Amygdala (tissue), 56 donors: ENCODE measurements at places on chromosomes 3 and 15.

DNA sequence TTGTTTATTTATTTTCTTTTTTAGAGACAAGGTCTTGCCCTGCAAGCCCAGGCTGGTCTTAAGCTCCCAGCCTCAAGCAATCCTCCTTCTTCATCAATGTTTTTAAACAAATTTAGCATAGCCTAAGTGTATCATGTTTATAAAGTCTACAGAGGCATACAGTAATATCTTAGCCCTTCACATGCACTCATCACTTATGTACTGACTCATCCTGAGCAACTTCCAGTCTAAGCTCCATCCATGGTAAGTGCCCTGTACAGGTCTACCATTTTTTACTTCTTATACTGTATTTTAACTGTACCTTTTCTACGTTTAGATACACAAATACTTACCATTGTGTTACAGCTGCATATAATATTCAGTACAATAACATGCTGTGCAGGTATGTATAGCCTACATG is 860.0 kb downstream of the FHIT start:
- DNase-seq, result no peak

GRCh38 chr15:53739651-53740050 is 19.8 kb downstream of the WDR72 start:
- DNase-seq, result no peak

DNA sequence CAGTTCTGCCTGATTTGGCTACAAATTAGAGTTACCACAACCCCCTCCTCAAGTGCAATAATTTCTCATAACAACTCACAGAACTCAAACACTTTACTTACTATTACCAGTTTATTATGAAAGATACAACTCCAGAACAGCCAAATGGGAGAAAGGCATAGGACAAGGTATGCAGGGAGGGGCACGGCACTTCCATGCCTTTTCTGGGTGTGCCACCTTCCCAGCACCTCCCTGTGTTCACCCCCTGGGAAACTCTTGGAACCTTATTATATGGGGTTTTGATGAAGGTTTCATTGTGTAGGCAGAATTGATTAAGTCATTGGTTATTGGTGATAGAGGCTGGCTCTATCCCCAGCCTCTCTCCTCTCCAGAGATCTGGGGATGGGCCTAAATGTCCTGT is 66.6 kb upstream of the RAP2B start:
- DNase-seq, result no peak

DNA sequence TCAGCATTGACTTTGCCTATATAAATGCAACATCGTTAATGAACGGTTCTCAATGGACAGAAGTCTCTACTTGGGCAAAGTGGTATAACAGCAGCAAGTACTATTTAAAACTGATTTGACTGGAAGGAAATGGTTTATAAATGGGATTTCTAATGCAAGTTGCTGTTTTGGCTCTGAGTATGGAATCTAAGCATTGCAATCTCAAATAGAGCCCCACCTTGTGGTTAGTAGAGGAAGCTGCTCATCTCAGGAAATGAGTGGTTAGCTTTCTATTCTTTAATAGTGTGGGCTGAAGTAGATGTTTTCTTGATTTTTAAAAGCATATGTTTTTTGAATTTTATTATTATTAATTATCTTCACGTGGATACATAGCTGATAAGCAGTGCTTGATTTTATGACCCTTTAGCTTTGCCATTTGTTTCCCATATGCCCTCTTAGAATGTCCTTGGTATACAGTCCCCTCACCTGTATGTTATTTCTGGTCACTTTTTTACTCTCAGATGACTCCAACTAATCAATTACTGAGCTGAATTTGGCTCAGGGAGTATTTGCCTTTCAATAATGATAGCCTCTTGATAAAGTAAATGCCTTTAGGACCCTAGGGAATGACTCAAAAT is 67.1 kb downstream of the OXSM start:
- no peak for DNase-seq

DNA sequence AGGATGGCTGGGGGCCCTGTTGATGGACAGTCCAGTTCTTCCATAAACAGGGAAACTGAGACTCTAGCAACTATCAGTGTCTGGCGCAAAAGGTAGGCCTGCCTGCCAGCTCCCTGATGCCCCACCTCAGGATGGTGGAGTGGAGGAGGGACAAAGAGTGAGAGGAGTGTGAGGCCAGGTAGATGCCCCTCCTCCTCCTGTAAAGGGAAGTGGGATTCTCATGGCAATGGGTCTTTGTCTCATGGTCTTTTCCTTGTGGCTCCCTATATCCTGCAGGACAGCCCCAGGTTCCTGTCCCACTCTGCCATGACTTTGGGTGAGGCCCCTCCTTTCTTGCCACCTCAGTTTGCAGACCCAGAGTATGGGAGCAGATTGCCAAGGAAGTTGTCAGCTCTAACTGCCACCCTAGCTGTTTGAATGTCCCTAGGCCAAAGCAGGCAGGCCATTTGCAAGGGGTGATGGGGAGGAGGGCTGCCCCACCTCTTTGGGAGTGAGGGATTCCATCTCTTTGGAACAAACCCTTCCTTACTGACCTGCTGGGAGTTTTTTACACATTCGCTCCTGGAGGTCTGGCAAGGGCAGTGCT is 2.8 kb upstream of the DNAH1 start:
- DNase-seq, result no peak

GRCh38 chr15:43531018-43531670 is 13.7 kb downstream of the MAP1A start:
- DNase-seq, result no peak

GRCh38 chr3:147413686-147414389 is 4.7 kb downstream of the ZIC1 start:
- DNase-seq, result no peak

- DNase-seq, result no peak
Measured at GRCh38 chr15:75202251-75203016, 752 bp downstream of the C15orf39 start.

DNA sequence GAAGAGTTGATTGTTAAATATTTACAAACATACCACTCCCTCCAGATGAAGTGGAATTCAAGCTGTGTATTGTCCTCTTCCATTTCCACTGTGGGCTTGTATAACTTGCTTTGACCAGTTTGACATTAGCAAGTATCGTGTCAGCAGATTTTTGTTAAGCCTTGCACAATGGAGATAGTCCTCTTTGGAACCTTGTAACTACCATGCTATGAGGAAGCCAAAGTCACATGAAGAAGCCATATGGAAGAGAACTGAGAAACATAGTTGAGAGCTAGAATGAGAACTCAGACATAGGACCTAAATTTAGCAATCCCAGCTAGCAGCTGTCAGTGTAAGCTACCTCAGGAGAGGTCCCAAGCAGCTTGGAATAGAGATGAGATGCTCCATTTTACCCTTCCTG is 889.2 kb downstream of the PDCD6IP start:
- DNase-seq, result no peak

GRCh38 chr3:50570508-50571279 is 1.4 kb downstream of the HEMK1 start:
- no peak for DNase-seq

DNA sequence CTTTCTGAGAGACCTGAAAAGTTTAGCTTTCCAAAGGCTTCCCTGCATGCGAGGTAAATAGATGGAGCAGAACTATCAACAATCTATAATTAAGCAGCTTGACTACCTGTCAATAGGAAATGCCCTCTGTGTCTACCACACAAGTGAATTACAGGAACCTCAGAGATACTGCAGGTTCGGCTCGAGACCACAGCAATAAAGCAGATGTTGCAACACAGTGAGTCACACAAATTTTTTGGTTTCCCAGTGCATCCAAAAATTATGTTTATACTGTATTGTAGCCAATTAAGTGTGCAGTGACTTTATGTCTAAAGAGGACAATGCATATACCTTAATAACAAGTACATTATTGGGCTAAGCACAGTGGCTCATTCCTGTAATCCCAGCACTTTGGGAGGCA is 252.0 kb downstream of the UBE2E2 start:
- DNase-seq, result no peak

DNA sequence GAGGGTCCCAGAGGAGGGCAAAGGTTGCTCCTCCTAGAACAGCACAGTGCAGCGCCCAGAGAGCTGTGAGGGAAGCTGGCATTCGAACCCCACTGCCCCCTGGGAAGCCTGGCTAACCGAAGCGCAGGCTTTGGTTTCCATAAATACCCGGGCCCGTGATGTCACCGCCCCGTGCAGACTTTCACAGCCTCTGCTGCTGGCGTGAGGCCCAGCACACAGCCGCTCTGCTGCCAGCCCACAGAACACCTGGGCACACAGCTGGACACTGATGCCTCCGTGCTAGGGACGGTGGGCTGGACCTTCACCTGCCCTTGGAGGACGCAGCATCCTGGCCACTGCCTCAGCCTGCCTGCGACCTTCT is 1.0 kb downstream of the IQSEC1 start:
- DNase-seq, result peak; percentile 43

GRCh38 chr15:67110958-67111864 is 45.8 kb downstream of the SMAD3 start:
- no peak for DNase-seq

DNA sequence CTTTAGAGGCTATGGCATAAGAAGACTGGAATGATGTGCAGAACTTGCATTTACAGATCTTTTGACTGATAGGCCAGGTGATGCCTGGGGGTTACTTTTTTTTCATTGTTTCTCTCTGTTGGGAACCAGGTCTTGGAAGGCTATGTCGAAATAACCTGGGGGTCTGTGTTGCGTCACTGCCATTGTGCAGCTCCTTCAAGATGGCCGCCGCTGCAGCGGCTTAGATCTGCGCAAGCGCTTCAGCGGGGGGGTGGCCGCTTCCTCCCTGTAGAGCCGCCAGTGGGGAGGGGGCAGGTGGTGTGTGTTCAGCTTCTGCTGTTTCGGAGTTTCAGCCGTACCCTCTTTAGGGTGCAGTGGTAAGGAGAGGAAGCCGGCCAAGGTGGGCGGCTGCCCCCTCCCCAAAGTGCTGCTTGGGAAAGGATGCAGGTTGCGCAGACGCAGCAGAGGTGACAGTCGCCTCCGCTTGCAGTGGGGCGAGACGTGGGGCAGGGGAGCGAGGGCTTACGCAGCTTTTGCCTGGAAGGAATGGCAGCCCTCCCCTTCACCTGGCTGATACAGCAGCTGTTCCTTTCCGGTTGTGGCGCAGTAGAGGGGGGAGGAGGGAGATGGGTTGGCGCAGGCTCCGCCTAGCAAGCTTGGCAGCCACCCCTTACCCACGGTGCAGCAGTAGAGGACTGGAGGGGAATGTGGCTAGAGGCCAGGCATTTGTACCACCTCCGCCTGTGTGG is 1.5 kb downstream of the SNRPN start:
- peak; percentile 64 for DNase-seq

DNA sequence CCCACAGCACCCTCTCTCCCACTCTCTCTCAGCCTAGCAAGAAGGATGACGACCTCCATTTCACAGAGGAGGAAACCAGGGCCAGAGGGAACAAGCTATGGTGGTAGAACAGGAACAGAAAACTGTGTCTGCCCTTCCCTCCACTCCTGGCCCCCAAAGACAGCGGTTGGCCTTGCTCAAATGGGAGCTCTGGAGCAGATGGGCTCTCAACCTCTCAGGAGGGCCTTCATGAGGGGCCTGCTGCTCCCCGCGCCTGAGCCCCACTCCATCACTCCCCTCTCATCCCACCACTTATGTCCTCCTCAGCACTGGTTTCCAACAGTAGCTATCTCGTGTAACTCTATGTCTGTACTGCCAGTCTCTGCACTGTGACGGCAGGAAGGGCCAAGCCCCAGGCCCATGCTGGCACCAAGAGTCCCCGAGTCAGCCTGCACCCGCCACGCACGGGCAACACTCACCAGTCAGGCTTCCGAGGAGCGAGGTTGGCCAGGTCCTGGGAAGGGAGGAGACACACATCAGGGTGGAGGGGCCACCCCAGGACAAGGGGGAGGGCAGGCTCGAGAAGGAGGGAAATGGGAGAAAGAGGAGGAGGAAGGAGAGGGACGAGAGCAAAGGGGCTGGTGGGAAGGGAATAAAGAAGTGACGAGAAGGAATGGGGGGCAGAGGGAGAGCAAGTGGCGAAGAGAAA is 45.5 kb downstream of the PTH1R start:
- DNase-seq, result no peak

DNA sequence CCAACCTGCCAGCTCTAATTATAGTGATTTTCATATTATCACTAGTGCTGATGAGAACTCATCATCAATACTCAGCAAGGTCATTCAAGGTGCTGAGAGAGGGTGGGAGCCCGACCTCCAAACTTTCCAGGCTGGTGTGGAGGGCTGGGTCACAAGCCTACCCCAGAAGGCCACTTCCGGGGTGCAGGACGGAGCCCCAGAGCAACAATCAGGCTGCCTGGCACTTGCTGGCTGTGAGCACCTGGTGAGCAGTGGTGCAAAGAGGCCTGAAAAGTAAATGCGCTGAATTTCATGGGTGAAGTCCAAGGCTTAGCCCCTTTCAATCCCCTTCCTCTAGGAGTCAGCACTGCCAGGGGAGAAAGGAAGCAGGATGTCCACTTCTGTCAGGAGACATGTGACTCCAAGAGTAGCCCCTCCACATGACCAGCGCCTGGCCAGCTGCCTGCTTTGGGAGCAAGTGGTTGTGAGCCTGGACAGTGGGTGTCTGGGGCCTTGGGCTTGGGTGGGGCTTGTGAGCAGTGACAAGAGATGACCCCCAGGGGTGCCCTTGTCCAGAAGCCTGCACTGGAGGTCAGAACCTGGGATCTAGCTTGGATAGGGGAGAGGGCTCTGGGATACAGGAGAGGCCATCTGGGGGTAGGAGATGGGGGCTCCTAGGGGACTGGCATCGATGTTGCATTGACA is 165.0 kb upstream of the TLE3 start:
- DNase-seq, result no peak

DNA sequence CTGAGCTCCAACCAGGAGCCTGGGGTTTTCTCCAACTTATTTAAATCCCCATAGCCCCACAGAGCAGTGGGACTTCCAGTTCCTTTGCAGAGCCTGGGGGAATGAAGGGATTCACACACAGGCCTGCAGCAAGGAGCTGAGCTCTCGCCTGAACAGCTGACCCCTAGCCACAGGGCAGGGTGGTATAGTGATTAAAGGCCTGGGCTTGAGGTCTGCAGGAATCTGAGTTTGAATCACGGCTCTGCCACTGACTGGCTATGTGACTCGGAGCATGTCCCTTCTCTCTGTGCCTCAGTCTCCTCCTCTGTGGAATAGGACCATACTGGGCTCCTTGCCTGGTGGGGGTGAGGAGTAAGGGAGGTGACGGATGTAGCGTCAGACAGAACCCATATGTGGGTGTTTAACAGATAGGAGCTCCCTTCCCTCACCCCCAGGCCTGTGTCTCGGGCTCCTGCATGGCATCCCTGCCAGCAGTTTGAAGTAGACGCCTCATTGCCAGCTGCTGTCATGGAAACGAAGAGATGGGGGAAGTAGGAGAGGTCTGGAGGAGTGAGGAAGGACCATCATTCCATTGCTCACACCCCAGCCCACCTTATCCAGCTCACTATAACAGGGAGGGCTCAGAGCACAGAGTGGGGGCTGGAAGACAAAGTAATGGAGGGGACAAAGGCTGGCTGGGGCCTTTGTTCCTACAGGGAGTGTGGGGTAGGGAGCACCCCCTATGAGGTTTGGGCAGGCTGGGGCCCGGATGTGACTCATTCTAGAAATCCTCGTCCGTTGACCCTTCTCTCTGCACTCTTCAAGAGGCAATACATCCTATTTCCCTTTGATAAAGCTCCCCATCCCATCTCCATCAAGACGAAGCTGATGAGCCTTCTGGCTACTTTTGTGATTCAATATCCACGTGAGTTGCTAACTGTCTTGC is 14.8 kb downstream of the HRH1 start:
- no peak for DNase-seq
